ENCODE measurements at places on chromosomes 1 and 21.

GRCh38 chr1:228226956-228227791 is 19.3 kb downstream of the OBSCN start:
- DNase-seq = no peak

- no peak for DNase-seq
These were observed 84.9 kb downstream of the GREM2 start for GRCh38 chr1:240527086-240527485.

DNA sequence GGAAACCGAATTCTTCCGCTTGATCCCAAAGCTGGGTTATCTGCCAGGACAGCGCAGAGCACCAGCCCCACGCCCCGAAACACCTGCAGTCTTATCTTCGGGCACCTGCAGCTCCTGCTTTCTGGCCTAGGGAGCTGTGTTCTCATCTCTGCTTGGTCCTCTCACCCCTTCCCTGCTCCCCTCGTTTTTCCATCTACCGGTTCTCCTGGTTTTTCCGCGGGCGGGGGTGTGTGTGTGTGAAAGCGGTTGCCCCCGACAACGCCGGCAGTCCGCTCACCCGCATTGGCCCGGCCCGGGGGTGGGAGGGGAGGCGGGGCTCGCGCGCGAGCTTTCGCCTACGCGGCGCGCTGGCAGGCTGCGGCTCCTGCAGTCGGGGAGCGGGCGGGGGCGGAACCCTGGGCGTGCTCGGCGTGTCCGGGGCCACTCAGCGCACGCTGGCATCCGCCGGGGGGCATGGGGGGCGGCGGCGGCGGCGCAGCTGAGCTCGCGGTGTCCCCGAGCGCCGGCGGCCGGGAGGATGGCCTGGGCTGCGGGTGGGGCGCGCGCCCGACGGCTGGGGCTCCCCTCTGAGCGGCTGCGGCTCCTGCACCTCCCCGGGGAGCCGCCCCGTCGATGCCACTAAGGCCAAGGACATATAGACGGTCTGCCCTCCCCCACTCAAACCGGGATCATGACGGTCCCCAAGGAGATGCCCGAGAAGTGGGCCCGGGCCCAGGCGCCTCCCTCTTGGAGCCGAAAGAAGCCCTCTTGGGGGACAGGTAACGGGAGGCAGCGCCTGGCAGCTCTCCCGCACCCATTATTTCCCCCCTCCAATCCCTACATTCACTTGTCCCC is 3.2 kb downstream of the ATP8B2 start:
- DNase-seq = peak; percentile 76

DNA sequence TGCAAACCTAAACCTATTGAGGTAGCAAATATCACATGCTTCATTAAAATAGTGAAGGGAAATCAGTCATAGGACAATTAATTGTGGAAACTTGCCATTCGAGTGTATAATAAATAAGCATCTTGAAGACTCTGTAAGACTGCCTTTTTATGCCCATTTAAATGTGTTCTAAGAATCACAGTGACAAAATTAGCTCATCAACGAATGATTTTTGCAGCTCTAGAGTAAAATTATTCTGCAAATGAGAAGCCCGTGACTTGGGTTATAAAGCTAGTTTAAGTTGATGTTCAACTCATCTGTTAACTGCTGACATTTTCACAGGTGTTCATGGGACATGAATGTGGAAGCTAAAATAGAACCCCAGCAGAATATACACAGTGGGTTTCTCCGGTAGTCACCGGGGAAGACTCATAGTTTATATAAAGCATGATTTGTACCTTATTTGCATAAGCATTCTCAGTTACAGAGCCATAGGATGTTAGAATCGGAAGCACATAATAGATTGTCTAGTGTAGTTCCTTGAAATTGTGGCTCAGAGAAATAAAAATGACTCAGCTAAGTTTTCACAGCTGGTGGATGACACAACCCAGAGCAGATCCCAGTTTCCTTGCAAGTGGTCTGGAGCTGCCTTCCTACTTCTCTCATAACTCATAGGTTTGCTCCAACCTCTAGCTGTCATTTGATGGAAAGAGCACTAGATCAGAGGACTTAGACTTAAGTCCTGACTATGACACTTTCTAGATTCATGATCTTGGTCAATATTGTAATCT is 107.3 kb downstream of the UCHL5 start:
- no peak for DNase-seq

- no peak for DNase-seq
These were observed 20.6 kb upstream of the SCCPDH start for GRCh38 chr1:246703581-246703980.

- no peak for DNase-seq
These were observed 263.2 kb downstream of the TM2D1 start for GRCh38 chr1:61461406-61462384.

DNA sequence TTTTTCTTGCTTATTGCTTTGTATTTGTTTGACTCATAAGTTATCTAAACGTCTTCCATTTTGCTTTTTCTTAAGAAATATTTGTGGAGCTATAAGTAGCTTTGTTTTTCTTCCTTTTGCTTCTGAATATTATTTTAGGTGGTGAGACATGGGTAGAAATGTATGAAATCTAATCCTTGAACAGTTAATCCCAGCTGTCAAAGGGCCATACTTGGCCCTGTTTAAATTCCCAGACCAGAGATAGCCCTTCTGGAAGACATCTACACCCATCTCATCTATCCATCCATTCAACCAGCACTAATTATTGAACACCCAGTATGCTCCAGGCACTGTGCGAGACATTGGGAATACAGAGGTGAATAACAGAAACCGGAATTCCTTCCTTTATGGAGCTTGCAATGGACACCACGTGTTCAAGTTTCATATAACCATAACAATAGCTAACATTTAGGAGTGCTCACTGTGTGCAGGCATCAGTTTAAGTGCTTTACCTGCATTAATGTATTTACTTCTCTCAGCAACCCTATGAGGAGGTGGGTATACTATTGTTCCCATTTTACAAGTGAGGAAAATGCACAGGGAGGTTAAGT is 8.7 kb downstream of the TACSTD2 start:
- no peak for DNase-seq

DNA sequence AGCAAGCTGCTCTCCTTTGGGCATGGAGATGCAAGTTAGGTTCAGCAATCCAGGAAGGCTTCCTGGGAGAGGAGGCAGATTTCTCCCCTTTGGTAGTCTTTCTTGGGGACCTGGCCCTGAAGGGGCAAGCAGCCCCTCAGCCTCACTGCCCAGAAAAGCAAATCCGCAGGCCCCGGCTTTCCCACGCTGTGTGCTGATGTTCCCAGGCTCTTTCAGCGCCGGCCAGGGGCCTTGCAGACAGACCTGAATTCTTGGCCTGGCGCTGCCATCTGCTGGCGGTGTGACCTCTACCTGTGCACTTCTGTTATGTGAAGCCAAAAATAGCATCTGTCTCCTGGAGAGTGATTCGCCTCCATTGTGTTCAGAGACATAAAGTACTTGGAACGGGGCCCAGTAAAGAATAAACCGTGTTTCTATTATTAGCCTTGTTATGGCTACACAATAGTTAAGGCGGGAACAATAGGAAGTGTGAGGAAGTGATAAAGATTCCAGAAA is 64.8 kb downstream of the ALPL start:
- DNase-seq = peak; percentile 94

DNA sequence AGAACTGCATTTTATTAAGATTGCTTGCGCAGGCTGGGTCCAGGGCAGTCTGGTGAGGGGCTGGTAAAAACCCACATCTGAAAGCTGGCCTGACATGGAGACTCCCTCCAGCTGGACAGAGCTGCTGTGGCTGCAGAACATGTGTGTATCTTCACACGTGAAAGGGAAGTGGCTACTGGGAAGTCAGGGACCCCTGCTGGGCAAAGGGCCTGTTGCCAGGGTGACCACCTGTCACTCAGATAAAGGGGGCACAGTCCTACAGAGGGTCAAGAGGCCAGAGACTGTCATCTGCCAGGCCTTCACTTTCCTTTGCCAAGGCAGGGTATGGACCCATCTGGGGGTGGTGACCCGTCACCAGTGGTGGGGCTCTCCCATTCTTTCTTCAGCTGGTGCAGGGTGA is 17.5 kb downstream of the NKAIN1 start:
- DNase-seq = no peak

All from NCI-H1105 (cell line).